Fibroblast of the conjunctiva (primary cell): ENCODE measurements at places on chromosomes 6 and 20.

DNA sequence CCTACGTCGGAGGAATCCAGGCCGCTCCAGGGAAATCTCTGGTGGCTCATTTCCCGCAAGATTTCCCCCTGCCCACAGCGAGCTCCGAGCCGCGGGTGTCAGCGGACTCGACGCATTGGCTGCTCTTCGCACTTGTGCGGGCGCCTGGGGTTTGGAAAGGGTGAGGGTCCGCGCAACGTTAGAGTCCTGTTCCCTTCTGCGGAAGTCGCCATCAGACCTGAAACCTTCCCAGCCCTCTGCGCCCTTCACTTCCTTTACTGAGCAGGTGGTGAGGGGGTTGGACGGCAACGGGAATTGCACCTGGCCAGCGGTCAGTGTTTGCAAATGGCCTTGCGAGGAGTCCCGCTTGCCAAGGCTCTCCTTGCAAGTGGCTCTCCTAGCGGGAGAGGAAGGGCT lies 8.4 kb downstream of the PAX1 start:
- DNase-seq, result no peak

DNA sequence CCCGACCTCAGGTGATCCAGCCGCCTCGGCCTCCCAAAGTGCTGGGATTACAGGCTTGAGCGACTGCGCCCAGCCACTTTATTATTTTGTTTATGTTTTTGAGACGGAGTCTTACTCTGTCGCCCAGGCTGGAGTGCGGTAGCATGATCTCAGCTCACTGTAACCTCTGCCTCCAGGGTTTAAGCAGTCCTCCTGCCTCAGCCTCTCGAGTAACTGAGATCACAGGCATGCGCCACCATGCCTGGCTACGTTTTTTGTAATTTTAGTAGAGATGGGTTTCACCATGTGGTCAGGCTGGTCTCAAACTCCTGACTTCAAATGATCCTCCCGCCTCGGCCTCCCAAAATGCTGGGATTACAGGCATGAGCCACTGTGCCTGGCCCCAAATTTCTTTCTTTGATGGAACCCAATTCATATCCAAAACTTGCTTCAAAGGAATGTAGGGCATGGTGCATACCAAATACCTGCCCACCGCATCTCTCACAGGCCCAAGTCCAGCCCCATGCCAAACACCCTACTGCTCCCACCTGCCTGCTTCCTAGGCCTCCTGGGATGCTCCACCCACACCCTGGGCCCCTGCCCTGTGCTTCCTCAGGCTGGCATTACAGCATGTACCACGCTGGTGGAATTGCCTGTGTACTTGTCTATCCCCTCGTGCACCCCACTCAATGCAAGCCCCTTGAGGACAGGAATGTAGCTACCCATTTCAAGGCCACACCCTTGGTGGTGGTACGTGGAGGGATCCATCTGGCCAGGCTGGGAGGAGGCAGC lies 4.9 kb upstream of the HMGA1 start:
- DNase-seq, result no peak

DNA sequence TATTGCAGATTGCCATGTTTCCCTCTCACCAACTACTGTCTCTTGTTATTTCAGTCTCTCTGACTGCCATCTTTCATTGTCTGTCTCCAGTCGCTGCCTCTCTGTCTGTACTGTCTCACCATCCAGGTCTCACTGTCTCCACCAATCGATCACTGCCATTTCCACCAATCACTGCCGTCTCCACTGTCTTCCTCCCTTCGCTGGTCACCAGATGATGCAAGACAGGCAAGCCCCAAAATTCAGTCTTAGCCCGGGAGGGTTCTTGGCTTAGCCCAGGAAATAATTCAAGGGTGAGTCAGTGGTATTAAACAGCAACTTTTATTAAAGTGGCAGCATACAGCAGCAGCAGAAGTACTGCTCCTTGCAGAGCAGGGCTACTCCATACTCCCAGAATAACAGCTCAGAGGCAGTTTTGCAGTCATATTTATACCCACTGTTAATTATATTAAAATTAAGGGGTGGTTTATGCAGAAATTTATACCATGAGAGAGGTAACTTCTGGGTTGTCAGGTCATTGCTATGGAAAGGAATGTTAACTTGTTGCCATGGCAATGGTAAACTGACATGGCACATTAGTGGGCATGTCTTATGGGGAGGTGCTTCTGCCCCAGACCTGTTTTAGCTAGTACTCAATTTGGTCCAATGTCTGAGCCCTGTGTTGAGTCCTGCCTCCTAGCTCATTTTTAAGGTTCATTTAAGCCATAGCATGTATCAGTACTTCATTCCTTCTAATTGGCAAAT lies 23.0 kb upstream of the ECHDC1 start:
- DNase-seq, result peak; percentile 96

DNA sequence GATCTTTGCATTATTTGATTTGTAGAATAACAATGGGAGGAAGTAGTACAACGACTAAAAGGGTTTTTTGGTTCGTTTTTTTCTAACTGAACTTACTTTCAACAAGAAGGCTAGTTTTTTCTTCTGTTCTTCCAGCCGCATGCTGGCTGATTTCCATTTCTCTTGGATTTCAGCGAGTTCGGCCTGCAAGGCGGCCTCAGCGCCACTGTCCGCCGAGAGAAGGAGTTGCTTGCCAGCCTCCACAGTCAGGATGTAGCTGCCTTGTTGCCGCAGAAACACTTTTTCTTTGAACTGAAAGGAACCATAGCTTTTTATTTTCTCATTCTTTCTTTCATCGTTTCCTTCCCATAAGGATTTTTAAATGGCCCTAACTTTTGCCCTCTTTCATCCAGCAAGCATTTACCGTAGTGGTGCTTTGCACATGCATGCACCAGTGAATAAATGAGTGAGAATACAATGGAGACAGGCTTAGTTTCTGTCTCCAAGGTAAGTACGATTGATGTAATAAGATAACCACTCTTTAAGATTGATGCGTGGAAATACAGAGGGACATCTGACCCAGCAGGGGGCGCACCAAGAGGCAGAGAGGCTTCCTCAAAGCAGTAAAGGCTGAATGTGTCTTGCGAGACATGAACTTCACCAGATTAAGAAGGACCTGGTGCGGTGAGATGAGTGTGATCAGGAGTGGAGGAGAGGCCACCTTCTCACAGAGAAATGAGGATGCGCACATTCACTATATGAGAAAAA lies 398.8 kb downstream of the ESR1 start:
- peak; percentile 4 for DNase-seq

- DNase-seq, result peak; percentile 3
Observed at GRCh38 chr6:149242883-149243282, 74.6 kb upstream of the TAB2 start.

DNA sequence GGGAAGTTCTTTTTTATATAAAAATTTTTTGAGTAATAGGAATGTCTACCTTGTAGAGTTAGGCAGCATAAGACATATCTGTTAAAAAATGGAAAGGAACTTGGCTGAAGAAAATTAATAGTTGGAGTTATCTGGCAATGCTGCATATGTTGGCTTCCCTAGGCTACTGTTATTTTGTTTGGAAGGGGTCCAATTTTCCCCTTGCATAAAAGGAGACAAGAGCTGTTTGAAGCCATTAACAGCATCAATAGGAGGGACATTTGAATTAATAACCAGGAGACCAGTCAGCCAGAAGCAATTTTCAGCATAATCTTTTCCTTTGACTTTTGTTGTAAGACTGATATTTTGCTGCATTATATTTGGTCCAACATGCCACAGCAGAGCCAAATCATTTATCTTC lies 80.9 kb upstream of the TAB2 start:
- peak; percentile 26 for DNase-seq

- no peak for DNase-seq
Observed at GRCh38 chr20:10504994-10505730, 70.1 kb downstream of the SLX4IP start.

- no peak for DNase-seq
Observed at GRCh38 chr20:33791021-33791420, 20.1 kb upstream of the CHMP4B start.

DNA sequence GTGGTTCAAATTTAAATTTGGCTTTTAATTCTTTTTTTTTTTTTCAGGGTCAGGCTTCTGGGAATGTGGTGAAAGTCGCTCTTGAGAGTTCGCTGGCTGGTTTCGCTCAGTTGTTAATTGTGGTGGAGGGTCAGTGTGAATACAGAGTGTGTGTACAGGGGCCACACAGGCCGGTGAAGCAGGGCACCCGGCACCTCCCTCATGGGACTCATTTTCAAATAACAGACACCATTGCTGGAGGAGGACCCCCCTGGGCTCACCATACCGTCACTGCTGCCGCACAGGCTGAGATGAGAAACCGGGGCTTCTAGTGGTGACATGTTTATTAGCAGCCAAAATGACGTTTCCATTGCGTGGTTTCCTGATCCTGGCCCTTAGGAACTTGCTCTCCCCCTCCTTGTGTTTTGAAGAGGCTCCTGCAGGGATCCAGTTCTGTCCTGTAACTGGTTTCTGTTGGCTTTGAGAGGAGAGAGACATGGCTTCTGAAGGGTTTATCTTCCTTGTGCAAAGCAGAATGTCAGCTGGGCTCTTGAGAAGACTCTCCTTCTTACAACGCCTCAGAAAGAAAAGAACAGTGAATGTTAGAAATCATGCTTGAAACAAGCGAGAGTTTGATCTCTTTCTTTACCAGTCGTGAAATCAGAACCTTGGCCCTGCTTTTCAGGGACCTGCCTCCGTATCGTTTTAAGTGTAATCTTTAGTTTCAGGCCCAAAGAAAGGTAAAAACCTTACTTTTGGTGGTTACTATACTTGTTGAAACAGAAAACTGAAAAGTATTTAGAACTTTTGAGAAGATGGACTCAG lies 37.8 kb downstream of the DUSP22 start:
- DNase-seq, result no peak

- no peak for DNase-seq
Observed at GRCh38 chr20:34567892-34568865, 9.7 kb downstream of the MAP1LC3A start.

GRCh38 chr6:44733126-44733525 lies 345.6 kb downstream of the CDC5L start:
- DNase-seq, result no peak

GRCh38 chr6:72890233-72890632 lies 268.4 kb downstream of the KCNQ5 start:
- no peak for DNase-seq

DNA sequence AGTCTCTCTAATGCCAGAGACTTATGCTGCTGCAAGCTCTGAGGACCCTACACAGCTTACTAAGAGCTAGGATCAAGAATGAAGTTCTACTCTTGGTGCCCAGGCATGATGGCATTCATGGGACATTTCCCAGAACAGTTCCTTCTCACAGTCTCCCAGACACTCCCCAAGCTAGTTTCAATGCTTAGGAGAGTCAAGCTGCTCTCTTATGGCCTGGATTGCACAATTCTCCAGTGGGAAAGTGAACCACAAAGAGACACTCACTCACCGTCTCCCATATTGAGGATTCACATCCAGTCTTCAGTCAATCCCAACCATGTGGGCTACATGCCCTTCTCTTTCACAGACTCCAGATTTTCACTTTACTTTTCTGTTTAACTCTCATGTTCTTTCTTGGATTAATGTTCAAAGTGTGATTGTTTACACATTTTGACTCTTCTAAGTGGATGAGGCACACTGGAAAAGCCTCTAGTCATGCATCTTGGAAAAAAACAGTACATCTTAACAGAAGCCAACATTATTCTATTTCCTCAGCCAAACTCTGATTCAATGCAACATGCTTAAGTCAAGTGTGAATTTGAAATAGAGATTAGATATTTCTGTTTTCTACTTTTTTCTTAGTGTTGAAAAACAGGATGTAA lies 447.8 kb upstream of the BTBD3 start:
- no peak for DNase-seq

GRCh38 chr6:21295506-21296240 lies 297.9 kb upstream of the SOX4 start:
- peak; percentile 16 for DNase-seq

GRCh38 chr20:6975311-6975710 lies 207.8 kb downstream of the BMP2 start:
- DNase-seq, result no peak

- DNase-seq, result no peak
Observed at GRCh38 chr20:22729180-22729579, 144.8 kb upstream of the FOXA2 start.

- DNase-seq, result no peak
Observed at GRCh38 chr6:134315974-134316441, 1.9 kb downstream of the SGK1 start.

- DNase-seq, result peak; percentile 50
Observed at GRCh38 chr6:137271245-137272183, 52.3 kb upstream of the IFNGR1 start.

- peak; percentile 5 for DNase-seq
Observed at GRCh38 chr6:114342826-114343781, at the start of gene HS3ST5. Gene HS3ST5 (minus strand): TSS chr6:114343023. CDS start chr6:114062845, 280,178 bp downstream.

GRCh38 chr6:118953391-118953790 lies 18.4 kb upstream of the MCM9 start:
- DNase-seq, result no peak

DNA sequence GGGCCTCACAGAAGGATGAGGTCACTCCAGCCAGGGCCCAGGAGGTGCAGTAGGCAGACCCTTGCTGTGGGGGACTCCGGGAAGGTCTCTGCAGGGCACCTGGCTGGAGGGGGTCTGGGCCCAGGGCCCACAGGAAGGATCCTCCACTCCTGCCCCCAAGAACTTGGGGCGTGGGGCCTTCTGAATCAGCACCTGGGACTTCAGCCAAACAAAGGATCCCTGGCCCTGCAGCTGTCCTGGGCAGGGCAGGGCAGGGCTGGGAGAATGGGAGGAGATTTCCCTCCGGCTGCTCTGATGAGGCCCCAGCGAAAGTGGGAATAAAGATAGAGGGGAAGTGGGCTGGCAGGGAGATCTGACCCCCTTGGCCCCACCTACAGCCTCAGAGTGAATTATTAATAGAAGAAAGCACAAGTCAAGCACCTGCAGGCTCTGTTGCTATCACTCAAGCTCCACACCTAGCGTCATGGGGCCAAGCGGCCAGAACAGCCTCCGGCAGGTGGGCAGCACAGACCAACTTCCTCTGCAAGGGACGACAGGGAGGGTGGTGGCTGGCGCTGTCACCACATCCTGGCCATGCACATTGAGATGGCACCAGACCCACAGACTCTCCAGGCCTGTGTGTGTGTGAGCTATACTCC lies 61.6 kb upstream of the MRPS10 start:
- DNase-seq, result peak; percentile 22

GRCh38 chr6:37302086-37302686 lies 44.2 kb upstream of the TMEM217 start:
- no peak for DNase-seq

DNA sequence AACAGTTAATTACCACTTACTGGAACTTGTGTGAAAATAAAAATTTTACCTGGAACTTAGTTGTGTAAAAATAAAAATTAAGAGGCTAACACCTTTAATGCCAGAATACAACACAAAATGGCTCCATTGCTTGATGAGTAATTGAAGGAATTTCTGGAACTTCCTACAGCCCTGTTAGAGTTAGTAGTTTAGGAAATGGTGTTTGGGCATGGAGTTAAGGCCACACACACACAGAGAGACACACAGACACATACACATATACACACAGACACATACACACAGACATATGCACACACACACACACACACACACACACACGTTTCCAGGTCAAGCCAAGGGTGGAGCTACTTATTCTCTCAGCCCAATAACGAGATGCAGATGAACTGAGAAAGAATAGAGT lies 20.6 kb upstream of the CST3 start:
- no peak for DNase-seq

GRCh38 chr6:126388104-126388598 lies 48.2 kb downstream of the CENPW start:
- peak; percentile 48 for DNase-seq

GRCh38 chr6:151054306-151054705 lies 185.5 kb upstream of the AKAP12 start:
- no peak for DNase-seq
